ENCODE measurements at places on chromosomes 2 and 18.

DNA sequence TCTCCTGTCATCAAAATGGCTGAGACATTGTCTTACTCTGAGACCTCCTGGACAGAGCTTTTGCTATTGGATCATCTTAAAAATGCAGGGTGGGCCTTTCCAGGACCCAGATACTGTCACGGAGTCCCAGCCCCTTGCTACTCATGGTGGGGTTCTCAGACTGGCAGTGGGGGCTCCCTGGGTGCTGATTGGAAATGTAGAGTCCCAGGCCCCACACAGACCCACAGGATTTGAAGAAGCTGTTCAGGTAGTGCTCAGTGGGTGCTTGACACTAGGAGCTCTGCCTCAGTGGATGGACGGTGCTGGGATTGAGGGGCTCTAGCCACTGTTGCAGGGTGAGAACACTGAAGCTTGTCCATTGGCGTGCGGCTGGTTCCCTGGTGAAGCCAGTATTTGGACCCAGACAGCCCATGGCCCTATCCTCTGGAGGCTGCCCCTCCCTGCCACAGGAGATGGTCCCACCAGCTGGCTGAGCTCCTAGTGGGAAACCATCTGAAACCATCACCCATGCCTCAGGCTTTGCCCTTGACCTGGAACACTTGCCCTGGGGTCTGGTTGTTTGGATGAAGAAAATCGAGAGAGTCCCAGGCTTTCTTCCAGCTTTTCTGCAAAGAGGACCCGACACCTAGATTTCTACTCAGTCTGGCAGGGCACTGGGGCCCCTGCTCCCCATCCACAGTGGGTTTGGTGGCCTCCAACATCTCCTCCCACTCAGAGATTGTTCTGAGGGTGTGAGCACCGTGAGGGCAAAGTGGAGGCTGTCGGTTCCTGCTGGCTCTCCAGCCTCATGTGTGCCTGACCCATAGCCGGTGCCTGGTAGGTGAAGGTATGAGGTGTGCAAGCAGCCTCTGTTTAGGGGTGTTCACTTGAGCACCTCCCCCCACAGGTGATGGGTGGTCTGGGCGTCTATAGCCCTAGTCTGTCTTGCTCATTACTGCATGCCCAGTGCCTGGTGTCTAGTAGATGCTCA is 30.1 kb downstream of the MROH2A start:
- no peak for DNase-seq

GRCh38 chr2:165746501-165746900 is 47.5 kb downstream of the GALNT3 start:
- no peak for DNase-seq

GRCh38 chr2:115574667-115575066 is 1132.2 kb downstream of the DPP10 start:
- no peak for DNase-seq

DNA sequence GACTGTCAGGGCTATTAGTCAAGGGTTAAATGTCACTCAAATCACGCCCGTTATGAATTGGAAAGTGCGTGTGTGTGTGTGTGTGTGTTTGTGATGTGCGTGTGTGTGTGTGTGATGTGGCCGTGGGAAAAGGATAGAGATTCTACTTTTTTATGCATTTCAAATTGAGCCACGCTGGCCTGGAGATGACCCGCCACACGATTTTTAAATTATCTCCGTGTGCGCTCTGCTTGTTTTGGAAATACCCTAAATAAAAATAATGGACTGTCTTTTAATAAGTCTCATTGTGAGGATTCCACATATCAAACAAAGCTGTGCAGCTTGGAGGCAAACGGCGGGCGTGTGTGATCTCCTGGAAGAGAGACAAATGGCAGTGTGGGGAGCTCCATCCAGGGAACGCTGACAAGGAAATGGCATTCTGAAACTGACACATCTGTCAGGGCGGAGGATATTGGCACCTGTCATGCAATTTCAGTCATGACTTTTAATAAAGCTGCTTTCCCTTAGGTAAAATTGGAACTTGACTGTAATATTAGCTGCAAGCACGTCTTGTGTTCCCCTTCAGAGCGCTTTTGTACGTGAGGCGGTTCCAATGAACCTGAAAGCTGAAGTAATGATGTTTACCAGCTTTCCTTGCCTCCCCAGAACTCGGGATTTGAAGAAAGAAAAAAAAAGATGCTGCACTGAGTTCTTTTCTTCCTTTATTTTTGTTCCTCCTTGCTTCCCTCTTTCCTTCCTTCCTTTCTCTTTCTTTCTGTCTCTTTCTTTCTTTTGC is 381.8 kb upstream of the SMIM21 start:
- no peak for DNase-seq

- DNase-seq, result no peak
These were observed 16.0 kb downstream of the PDCD1 start for GRCh38 chr2:241842620-241843211.

GRCh38 chr2:161946489-161947107 is 127.4 kb downstream of the DPP4 start:
- peak; percentile 23 for DNase-seq

GRCh38 chr2:56757884-56758545 is 574.2 kb downstream of the CCDC85A start:
- DNase-seq, result no peak

GRCh38 chr18:26002375-26002910 is 88.0 kb downstream of the SS18 start:
- DNase-seq, result no peak

GRCh38 chr18:10145546-10145945 is 231.7 kb downstream of the VAPA start:
- DNase-seq, result no peak

- DNase-seq, result no peak
These were observed 14.8 kb upstream of the CNDP1 start for GRCh38 chr18:74519320-74520095.

DNA sequence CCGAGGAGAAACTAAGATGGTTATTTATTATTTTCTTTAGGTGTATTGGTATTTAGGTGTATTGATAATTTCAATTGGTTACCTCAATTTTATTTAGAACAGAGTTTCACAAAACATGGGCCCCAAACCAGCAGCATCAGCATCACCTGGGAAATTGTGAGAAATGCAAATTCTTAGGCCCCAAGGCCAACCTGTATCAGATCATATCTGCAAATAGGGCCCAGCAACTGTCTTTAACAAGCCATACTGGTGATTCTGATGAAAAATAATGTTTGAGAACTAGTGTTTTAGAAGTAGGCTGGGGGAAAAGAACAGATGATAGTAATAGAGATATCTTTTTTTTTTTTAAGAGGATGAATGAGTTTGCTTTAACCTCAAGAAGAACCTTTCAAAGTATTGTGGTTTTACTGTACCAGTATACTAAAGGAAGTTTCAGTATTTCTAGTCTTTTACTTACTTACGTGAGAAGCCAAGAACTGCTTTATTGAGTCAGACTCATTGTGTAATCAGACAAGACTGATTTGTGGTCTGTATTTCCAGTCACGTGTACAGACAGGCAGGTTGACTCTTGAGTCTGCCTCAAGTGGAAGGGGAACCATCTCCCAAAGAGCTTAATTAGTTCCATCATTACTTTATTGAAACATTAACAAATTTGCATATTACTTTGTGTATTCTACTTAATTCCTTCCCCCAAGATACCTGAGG is 60.4 kb upstream of the GAREM1 start:
- no peak for DNase-seq

DNA sequence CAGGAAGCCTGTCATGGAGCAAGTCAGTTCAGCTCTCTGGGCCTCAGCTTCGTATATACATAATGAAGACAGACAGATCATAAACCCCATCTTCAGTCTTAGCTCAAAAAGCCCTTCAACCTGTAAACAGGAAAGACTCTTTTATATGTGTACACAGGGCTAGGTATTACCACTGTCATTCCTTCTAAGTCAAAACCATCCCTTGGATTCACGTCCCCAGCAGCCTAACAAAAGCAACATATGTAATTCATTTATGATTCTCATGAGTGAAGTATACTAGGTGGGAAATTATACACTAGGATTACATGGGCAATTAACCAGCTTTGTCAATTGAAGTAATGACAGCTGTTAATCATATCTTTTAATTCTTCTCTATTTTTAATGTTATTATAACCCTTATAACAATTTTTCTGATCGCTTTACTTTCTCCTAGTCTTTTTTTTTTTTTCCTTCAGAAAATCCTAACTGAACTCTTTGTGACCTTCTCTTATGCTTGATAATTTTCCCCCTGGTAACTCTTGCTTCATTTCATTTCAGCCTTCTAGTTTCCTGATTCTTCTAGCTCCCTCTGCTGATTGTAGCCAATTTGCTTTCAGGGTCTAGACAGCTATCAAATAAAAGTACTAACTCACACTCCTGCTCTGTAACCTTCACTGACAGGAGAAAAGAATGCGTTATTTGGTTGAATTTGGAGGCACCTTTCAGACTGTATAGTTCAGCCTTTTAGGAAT is 99.7 kb downstream of the RBM43 start:
- DNase-seq, result no peak

GRCh38 chr2:136101042-136101441 is 16.9 kb downstream of the CXCR4 start:
- no peak for DNase-seq

- DNase-seq, result peak; percentile 72
These were observed 47.1 kb upstream of the CCDC150 start for GRCh38 chr2:196592331-196592910.

GRCh38 chr2:20536619-20537422 is 89.9 kb downstream of the RHOB start:
- DNase-seq, result peak; percentile 58

DNA sequence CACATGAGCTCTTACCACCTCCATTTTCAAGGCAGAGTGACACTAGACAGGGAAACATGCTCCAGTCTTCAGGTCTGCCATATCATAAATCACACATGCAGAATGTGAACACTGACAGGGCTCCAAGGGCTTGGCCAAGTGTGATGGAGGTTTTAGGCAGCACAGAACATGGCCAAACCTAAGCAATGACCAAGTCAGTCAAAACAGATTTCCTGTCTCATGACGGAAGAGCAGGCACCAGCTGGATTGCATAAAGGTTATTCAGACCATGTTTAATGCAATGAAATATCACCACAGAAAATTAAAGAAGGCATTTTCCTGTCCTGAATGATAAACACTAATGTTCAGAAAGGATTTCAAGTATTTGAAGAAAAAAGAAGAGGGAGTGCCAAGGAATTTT is 72.5 kb downstream of the SUMO1 start:
- no peak for DNase-seq

DNA sequence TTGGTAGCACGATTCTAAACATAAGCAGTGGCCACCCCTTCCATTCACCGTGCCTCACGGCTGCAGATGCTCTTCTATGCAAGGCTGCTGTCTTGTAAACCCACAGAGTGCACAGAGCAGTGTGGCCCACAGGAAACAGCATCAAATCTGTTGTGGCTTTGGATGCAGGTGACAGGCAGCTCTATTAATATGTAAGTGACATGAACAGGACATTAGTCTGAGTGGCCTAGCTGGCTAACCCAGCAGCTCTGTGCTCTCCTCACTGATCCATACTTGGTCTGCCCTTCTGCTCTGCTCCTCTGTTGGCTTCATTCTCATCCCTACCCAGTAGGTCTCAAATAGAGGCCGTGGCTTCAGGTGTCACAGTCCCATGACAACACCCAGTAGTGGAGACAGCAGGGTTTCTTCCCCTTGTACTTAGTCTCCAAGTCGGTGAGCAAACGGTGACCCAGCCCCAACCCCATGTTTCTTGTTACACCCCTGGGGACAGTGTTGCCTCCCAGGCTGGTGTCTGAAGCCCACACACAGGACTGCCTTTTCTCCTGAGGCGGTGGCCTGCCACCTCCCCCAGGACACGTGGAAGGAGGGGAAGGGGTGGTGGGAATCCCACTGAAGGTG is 5.8 kb downstream of the SH3RF3 start:
- DNase-seq, result no peak

DNA sequence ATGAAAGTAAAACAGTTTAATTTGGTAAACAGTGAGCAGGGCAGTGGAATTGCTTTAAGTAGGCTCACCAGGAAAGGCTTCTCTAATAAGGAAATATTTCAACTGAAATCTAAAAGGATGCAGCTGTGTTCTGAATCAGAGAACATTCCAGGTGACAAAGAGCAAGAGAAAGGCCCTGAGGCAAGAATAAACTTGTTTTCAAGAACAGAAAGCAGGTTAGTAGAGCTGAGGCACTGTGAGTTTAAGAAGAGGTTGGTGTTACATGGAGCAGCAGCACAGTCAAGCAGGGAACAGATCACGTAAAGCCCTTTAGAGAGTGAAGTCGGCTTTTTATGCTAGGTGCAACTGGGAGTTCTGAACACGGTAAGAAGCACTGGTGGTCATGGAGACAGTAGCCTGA is 57.0 kb upstream of the SCN1A start:
- no peak for DNase-seq

DNA sequence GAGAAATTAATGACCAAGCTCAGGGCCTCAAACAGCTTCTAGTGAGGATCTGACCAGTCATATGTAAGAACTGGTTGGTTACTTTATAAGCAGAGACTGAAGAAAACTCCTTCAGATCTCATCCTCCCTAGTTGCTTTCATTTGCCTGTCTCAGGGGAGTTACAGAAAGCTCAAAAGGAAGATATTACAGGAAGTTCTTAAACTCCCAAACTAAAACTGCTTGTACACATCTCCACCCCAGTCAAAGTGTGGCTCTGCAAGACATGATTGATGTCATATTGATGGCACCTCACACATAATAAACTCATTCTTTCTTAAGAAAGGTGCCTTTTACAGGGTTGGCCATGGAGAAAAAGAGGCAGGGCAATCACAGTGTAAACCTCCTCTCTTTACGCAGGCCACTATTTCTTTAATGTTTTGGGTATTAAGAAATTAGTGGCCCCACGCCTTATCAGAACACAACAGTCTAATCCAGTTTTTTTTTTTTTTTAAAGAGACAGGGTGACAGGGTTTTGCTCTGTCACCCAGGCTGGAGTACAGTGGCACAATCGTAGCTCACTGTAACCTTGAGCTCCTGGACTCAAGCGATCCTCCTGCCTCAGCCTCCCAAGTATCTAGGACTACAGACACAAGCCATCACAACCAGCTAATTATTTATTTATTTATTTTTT is 62.6 kb upstream of the STK17B start:
- no peak for DNase-seq

- no peak for DNase-seq
These were observed 77.3 kb upstream of the SMAD7 start for GRCh38 chr18:49028091-49028490.

GRCh38 chr2:196592911-196593881 is 46.3 kb upstream of the CCDC150 start:
- peak; percentile 84 for DNase-seq

DNA sequence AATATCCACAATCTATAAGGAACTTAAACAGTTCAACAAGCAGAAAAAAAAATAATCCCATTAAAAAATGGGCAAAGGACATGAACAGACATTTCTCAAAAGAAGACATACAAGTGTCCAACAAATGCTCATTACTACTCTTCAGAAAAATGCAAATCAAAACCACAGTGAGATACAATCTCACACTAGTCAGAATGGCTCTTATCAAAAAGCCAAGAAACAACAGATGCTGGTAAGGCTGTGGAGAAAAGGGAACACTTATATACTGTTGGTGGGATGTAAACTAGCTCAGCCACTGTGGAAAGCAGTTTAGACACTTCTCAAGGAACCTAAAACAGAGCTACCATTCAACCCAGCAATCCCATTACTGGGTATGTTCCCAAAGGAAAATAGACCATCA is 7.2 kb upstream of the CRYGB start:
- no peak for DNase-seq

DNA sequence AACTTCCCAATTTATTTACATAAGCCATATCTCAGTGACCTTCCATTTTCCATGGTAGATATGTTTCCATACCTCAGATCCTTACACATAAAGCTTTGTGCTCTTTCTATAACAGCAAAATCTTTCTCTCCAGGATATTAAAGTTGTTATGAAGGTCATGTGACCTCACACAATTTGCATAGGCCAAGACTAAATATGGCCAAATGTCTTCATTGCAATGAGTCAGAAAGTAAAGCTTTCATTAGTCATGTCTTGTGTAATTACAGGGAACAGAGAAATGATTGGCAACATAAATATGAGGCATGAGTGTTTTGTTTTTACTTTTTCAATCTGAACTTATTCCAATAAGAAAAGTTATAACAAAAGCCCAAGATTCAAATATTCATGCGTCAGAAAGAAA is 243.5 kb downstream of the ASXL3 start:
- DNase-seq, result no peak

Data from putamen (tissue), 1 donor.